ENCODE measurements at places on chromosomes 5 and 9. TPM values are rescaled to one million over a fixed set of nuclear protein-coding genes. Genes with fewer than 3 reads are reported as not detected.

The KCNV2 gene
- not detected for total RNA-seq

DNA sequence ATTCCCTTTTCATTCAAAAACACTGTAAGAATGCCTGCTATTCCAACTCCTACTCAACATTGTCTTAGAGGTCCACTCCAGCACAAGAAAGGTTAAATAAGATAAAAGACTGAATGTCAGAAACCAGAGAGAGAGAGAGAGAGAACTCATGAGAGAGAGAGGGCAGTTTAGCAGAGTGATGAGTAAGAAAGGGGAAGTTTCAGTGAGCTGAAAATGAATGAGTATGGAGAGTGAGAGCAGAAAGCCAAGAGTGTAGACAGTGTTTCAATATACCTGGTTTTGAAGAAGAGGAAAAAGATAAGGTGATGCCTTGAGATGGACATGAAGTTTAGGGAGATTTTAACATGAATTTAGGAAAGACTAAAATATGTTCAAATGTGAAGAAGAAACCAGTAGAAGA lies 528.0 kb upstream of the SEMA6A start:
- H3K4me1 ChIP-seq: no peaks in the 10 kb centered on the region
- H3K27ac ChIP-seq: no peak overlapping the region
- no peaks in the 10 kb centered on the region for H3K27me3 ChIP-seq

The C5orf52 gene
- not detected for total RNA-seq

DNA sequence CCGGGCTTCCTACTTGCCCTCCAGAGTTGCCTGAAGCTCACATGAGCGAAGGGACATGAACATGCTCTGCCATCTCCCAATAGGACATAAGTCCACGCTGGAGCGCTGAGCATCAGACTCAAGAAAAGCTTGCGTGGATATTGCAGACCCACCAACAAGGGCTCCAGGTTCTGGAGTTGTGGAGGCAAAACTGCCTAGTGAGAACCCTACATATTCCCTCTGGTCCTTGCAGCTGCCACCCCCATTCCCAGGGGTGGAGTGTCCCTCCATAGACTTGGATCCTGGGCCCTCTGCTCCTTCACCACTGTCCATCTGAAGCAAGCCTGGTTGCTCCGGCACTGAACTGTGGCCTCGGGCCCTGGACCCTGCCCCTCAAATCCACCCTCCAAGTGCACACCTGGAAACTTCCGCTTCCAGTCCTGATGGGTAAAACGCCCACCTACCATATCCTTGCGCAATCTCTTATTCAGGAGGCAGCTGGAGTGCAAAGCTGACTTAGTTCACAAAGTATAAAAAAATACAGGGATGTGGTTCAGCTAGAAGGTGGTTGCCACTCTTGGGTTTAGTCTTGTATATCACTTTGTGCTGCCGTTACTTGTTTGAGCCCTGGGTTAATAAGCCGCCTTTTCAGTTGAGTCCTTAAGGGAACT lies 28.0 kb downstream of the HRH2 start:
- no peaks in the 10 kb centered on the region for H3K36me3 ChIP-seq
- no peak overlapping the region for H3K4me3 ChIP-seq
- DNase-seq: no peak
- H3K4me1 ChIP-seq: no peaks in the 10 kb centered on the region
- peaks cover 79% of the 10 kb centered on the region for H3K27me3 ChIP-seq

The DMGDH gene
- not detected for total RNA-seq

- H3K36me3 ChIP-seq: no peaks in the 10 kb centered on the region
- no peak for DNase-seq
- no peaks in the 10 kb centered on the region for H3K27me3 ChIP-seq
- no peak overlapping the region for H3K27ac ChIP-seq
- H3K4me3 ChIP-seq: no peak overlapping the region
These were observed 860.1 kb upstream of the TYRP1 start for GRCh38 chr9:11833056-11833455.
